ENCODE measurements at places on chromosomes 3 and 15. TPM values are rescaled to one million over a fixed set of nuclear protein-coding genes. Genes with fewer than 3 reads are reported as not detected.

The LRRC34 gene
- polyA plus RNA-seq: 14.5 TPM

The PPP1R2 gene
- polyA plus RNA-seq: 55.0 TPM

The CHL1 gene
- polyA plus RNA-seq: 1.8 TPM

The ILDR1 gene
- polyA plus RNA-seq: 5.5 TPM

The ARGFX gene
- polyA plus RNA-seq: not detected

The RTP1 gene
- polyA plus RNA-seq: not detected

The NR1I2 gene
- polyA plus RNA-seq: 0.41 TPM

- no peak for DNase-seq
Observed at GRCh38 chr3:85691196-85691595, 732.4 kb downstream of the CADM2 start.

DNA sequence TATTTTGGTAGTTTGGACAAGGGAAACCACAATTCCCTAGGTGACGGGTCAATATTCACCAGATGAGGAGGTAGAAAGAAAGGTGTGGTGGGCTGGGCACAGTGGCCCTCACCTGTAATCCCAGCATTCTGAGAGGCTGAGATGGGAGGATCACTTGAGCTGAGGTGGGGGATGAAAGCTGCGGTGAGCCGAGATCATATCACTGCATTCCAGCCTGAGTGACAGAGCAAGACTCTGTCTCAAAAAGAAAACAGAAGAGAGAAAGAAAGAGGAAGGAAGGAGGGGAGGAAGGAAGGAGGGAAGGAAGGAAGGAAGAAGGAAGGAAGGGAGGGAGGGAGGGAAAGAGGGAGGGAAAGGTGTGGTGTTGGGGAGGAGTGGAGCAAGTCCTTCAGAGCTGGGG, 56.1 kb upstream of the RNF7 start:
- no peak for DNase-seq

DNA sequence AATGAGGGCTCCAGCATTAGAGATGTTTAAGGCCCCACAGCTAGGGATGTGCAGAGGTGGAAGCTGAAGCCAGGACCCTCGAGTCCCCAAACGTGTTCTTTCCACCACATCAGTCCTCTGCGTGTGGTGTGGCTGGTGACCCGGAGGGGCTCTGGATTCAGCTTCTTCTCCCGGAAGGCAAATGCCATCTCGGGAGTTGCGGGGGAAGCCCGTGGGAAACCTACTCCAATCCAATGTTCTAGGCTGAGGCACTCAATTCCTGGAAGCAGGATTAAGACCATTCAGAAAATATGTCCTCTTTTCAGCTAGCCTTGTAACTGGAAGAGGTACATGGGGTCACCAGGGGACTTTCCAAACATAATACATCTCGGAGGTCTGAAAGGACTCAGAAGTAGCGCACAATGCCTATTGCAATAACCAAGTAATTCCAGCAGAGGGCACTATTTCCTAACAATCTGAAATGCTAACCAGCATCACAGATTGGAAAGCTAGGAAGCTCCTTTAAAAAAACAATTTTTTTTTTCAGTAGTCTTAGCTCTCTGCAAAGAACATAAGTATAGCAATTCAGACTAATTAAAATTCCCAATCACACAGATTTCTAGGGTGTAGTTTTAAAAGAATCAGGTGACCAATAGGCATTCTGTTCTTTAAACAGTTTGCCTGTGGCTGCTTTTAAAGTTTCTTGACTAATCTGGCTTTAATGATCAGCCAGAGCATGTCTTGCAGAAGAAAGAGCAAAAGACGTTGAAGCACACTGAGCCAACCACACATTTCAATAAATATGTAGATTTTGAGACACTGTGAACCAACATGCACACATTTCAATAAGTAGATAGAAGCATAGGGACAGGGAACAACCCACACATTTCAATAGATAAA, 36.1 kb downstream of the BNC1 start:
- no peak for DNase-seq

- no peak for DNase-seq
Observed at GRCh38 chr3:171806200-171807128, 3.8 kb downstream of the PLD1 start.

GRCh38 chr3:36761779-36762178, 2.6 kb downstream of the DCLK3 start:
- no peak for DNase-seq

GRCh38 chr3:14906355-14906971, 40.9 kb upstream of the NR2C2 start:
- no peak for DNase-seq

- no peak for DNase-seq
Observed at GRCh38 chr3:55718521-55718921, 231.4 kb upstream of the WNT5A start.

GRCh38 chr15:99925661-99926461, 192.6 kb upstream of the LYSMD4 start:
- peak; percentile 37 for DNase-seq

- no peak for DNase-seq
Observed at GRCh38 chr3:39917065-39917773, 107.8 kb downstream of the MYRIP start.

DNA sequence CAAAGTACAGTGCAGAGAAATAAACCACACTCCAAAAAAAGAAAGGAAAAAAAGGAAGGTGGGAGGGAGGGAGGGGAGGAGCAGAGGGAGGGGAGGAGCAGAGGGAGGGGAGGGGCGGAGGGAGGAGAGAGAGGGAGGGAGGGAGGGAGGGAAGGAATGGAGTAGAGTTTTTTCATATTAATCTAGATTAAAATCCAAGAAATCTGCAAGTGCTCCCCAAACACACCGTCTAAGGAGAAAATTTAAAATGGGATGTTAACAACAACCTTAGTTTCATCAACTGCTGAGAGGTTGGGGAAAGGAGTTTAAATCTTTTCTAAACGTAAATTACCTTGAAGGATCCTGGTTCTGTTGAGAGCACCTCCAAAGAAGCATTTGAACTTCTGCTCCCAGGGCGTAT, 6.6 kb downstream of the FSIP1 start:
- DNase-seq: no peak

- peak; percentile 58 for DNase-seq
Observed at GRCh38 chr3:18423401-18424212, 1.5 kb downstream of the SATB1 start.

DNA sequence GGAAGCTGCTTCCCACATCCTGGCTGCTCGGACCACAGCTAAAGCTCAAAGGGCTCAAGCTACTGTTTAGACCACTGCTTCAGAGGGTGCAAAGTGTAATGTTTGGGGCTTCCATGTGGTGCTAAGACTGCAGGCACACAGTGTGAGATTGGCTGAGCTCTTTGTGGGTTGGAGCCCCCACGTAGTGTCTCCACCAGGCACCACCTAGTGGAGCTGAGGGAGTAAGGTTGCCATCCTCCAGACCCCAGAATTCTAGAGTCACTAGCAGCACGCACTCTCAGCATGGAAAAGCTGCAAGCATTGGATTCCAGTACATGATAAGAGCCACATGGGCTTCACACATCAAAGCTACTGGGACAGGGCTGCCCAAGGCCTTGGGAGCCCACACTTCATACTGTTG, 9.3 kb downstream of the MKRN3 start:
- no peak for DNase-seq

All from left lung (tissue), 14 donors.